Hematopoietic multipotent progenitor cell treated with erythropoietin and hydrocortisone succinate and interleukin-3 and kit ligand, for 17 days (in vitro differentiated cells): ENCODE measurements at places on chromosomes 11 and 22.

GRCh38 chr22:37331034-37331428 is 48.7 kb downstream of the CYTH4 start:
- no peak for DNase-seq

GRCh38 chr11:121422675-121423074 is 29.4 kb upstream of the SORL1 start:
- no peak for DNase-seq

DNA sequence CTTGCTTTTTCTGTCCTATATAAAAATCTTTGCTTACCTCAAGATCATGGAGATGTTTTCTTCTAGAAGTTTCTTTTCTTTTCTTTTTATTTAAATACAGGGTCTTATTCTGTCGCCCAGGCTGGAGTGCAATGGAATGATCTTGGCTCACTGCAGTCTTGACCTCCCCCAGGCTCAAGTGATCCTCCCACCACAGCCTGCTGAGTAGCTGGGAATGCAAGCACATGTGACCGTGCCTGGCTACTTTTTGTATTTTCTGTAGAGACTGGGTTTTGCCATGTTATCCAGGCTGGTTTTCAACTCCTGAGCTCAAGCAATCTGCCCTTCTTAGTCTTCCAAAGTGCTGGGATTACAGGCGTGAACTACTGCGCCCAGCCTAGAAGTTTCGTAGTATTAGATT is 45.3 kb downstream of the USP35 start:
- DNase-seq, result no peak

- no peak for DNase-seq
Observed at GRCh38 chr11:72584939-72585597, 89.2 kb downstream of the PDE2A start.

DNA sequence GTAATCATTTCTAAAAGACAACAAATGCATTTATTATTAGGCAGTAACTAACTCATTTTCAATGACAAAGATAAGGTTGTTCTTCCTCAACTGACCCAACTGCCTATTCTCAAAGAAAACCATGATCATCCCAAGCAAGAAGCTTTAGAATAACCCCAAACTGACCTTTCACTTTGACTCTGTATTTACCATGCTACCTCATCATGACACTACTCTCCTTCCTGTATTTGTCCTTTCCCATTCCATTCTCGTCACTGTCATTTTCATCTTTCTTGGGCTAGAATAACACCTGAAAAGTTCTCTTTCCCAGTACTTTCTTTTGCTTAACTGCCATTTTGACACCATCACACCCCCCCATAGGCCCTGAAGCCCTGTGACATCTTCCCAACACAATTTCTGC is 48.3 kb downstream of the TCF20 start:
- DNase-seq, result no peak

DNA sequence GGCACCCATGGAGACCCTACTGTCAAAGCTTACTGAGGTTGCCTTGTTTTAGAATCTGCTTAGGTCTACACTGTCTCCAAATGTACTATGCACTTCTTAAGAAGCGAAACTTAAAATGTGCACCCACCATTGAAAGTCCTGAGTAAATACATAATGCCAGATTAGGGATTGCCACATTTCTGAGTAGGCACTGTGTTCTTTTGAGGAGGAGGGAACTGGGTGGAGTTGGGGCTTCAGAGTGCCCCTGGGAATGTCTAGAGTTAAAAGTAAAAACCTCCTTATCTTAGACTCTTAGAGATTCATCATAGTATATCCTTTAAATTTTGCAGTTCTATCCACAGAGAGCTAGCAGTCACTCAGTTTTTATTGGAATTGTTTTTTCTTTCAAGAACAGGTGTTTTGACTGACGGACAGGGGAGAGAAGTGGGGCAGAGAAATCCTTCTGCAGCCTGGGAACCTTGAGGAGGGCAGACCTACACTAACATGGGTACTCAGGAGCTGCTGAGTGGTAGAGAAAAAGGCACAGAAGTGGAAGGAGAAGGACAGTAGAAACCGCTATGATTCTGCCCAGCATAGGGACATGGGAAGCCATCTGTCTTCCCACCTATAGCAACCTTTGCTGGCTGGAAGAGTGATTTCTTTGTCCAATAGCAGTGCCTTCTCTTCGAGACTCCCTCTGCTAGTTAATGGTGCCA is 33.4 kb upstream of the MICAL2 start:
- DNase-seq, result no peak

DNA sequence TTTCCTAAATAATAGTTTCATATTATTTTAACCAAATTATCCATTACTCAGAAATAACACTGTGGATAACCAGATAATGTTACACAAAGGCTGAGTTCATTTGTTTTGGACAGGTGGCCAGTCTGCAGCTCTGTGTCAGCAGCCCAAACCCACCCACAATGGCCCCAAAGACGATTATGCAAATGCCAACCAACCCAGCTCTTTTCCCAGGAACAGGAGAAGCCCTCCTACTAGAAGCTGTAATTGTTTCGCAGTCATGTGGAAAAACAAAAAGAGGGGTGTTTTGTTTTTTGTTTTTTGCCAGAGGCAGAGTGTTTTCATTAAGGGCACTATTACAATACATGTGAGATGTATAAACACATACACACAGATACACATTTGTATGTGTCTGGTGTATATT is 102.1 kb downstream of the FCHSD2 start:
- DNase-seq, result no peak

DNA sequence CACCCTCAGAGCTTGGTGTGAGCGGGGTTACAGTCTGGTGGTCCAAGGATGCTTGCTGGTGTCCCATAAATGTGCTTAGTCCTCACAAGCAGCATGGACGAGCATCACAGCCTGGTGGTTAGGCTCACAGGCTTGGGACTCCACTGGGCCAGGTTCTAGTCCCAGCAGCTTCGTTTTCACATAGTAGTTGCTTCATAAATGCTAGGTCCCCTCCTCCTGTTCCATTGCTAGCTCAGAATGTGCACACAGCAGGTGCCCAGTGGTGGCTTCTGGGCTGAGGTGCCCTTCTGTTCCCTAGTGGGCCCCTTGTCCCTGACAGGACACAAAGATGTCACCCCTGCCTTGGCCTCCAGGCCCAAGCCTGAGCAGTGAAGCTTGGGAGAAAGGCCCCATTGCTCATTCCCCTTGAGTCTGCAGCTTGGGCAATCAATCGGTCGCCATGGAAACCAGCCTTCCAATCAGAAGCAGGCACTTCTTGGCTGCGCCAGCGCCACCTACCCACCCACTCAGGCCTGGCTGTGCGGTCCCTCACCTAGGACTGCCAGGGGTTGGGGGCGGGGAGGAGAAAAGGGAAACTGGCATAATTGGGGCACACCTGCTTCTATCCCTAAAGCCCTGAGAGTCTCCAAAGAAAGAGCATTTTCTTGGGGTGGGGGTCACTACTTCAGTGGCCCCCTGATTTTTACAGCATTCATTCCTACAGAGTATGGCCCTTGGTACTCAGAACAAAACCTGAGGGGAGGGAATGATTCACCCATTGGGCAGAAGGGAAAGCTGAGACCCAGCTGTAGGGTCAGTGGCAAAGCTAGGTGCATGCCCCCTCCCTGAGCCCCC is 48.1 kb downstream of the CYTH4 start:
- no peak for DNase-seq

DNA sequence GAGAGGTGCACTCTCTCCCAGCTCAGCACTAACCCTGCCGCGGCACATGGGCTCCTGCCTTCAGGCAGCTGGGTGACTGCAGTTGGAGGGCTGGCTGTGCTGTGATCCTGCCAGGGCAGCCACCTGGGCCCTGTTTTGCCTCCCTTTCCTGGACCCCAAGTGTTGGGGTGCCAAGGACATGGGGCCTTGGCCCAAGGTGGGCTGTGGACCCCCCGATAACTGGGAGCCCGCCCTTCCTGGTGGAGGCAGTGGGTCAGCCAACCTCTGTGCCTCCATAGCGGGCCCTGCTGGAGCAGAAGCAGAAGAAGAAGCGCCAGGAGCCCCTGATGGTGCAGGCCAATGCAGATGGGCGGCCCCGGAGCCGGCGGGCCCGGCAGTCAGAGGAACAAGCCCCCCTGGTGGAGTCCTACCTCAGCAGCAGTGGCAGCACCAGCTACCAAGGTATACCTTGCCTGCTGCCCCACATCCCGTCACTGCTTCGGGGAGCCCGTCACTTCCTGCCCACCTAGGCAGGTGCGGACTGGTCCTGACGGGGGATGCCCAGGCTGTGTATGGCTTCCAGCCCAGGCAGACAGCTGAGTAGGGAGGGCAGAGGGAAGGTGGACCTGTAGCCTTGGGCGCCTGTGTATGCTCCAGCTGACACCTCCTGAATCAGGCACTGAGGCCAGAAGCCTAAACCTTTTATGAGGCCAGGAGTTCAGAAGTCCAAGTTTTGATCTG is 8.9 kb downstream of the TUB start:
- DNase-seq, result no peak

DNA sequence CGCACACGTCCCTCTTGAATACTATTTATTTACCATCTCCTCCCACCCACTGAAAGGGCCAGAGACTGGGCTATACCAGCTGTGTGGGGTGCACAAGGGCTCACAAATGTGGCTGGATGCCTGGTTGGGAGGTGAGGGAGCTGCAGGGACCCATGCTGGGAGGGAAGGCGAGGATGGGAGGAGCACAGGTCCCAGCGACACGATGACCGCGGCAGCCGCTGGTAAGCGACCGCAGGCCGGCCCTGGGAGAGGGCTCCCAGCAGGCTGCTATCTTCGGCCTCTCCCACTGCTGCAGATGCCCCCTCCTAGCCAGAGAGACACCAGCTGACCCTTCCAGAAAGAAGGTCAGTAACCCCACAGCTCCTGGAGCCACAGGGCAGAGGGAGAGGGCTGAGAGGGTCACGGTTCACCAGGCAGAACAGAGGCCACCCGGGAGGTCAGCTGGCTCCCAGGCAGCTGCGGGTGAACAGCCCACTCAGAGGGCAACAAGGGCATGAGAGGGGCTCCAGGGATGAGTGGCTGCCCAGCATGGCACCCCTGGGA is 163.9 kb downstream of the CRYBB2 start:
- DNase-seq, result no peak
